Foreskin keratinocyte (primary cell): ENCODE measurements at places on chromosomes 6 and 20. TPM values are rescaled to one million over a fixed set of nuclear protein-coding genes. Genes with fewer than 3 reads are reported as not detected.

DNA sequence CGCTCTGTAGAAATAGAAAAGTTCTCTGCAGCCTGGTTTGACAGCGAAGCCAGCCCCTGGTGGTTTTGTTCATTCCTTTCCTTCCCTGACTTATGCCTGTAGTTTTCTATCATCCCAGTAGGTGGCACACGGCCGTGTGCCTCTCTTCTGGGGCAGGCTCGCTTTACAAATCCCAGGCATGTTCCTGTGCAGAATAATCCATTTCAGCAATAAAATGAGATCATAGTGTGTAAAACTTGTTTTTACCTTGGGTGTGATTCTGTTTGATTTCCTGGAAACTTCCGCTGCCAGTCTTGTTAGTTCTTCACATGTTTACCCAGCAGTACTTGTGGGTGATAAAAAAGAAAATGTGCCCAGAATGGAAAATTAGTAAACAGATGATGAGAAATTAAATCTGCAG is 7.4 kb upstream of the INSM1 start:
- DNase-seq, result peak; percentile 32

DNA sequence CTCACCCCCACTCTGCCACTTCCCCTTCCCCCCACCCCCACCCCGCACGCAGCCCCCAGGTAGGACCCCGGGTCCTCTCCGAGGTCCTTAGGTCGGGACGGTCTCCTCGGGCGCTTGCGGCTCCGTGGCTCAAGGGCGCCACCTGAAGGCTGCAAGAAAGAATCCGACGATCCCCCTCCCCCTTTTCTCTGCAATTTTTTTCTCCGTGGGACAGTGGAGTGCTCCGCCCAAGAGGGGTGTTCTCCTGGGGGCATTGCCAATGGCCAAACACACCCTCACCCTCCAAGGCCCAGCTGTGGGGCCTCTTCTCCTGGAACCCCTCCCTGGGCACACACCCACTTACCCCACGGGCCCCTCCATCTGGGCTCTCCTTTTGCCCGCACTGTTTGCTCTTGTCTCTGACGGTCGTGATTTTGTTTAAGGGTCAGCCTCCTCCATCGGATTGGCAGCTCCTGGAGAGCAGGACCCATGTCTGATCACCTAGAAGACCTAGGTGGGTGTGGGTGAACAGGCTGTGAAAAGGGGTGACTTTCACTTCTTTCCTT is 1.1 kb upstream of the TMEM74B start:
- no peak for DNase-seq

DNA sequence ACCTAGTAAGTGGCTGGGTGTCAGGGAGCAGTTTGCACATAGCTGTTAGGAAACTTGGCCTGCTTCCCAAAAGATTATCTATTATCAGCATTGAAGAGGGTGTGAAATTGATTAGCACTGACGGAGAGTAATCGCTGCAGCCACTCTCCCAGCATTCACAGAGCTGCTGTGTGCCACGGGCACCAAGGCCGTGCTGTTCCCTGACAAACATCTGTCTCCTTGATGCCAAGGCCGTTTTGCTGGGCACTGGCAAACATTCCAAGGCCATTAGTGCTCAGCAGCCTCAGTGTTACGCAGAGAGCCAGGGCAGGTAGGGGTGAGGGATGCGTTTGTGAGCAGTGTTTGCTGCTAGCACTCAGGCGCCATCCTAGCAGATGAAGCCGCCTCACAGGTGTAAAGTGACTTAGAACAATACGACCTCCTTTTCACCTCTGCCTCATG is 57.7 kb upstream of the VSTM2L start:
- no peak for DNase-seq

DNA sequence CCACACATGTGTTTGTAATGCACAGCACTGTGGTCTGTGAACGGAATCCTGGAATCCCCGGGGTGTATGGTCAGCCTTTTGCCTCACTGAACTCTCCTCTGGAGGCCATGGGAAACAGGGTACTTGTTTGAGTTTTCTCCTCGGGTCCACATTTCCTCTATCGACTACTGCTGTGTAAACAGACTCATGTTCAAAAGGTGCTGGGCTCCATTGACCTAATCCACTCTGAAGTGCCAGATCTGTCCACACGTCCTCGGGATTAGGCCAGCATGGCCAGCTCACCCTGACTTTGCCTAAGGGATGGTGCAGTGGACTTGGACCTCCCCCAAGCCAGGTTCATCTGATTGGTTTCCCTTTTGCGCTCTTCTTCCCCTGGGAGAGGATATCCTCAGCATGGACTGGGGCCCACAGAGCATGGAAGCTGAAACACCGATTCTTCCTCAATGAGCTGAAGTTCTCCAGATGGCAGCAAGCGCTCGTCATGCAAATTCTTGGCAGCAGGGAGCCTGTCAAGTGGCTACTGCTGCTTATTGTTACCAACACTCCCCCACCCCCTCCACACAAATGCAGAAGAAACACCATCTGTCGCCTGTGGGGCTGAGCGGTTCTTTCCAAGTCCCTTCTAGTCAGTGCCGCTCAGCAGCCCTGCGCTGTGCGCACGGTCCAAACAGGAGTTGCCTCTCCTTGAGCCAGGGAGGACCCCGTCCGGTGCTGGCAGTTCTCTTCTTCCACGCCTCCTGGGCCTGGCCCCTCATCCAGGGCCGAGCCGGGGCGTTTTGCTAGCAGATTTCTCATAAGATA is 292.6 kb upstream of the MARCKS start:
- DNase-seq, result no peak

DNA sequence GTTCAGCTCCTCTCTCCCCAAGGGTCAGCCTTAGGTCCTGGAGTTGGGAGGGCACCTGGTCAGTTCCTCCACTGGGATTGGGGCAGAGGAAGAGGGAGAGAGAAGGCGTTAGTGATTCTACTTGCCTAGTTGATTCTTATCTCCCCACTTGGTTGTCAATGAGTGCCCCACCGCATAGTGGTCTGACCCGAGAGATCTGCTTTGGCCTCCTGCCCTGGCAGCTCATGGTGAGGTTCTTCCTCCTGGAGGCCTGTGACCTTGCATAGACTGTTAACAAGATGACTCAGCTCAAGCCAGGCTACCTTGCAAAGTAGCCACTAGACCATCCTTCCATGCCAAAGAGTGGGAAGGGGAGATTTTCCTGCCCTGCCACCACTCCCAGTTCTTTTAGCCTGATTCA is 160.6 kb downstream of the TMEM200A start:
- no peak for DNase-seq

DNA sequence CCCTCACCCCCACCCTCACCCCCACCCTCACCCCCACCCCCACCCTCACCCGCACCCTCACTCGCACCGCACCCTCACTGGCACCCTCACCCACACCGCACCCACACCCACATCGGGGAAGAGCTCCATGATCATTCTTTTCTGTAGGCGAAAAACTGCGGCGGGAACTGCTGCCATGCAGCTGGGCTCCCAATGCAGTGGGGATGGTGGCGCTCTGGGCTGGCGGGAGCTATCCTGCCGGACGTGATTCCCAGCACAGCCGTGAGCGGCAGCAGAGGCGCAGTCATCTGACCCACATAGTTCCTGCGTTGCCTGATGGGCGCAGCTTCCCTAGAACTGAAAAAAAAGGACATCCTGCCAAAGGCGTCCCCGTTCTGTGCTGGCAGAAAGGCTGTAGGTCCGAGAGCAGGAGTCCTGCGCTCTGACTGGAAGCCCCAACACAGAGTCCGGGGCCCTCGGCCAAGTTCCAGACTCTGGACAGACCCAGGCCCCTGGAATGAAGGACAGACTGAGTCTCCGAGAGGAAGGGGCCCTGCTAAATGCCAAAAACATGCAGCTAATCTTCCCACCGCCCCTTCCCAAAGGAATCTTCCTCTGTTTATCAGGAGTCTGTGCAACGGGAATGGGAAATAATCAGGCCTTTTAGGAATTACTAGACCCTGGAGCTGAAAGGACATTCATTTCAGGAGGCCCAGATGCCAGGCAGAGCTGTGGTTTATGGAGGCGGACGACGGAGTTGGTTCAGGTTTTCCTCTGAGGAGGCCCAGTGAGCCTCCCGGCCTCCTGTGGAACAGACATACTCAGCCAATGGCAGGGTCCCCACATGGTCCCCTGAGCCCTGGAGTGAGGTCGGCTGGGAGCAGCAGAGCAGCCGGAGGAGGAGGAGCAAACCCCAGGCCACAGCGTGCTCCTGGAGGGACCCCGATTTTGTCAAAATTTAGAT is 14.1 kb upstream of the TCFL5 start:
- DNase-seq, result peak; percentile 23

DNA sequence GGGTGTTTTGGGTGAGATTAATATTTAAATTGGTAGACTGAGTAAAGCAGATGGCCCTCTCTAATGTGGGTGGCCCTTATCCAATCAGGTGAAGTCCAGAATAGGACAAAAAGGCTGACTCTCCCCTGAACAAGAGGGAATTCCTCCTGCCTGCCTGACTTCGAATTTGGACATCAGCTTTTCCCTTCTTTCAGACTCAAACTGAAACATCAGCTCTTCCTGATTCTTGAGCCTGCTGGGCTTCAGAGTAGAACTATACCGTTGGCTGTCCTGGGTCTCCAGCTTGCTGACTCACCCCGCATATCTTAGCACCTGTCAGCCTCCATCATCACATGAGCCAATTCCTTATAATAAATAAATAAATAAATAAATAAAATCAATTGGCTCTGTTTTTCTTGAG is 15.0 kb upstream of the TGM6 start:
- no peak for DNase-seq

GRCh38 chr6:166318227-166318626 is 10.0 kb upstream of the PRR18 start:
- DNase-seq, result no peak

DNA sequence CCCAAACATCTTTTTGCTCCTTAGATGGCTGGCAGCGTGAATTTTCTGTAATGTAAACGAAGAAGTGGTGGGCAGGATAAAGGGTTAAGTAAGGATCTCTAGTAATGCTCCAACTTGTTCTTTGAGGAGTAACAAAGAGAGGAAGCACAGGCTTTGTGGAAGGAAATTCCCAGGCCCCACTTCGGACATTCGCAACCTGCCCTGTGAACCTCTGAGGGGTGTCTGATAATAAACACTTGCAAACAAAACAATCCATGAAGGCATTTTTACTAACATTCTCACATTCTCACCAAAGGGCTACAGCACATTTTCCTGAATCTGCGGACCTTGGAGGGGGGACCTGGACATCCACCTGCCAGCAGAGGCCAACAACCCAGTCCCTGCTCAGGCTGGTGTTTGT is 25.8 kb upstream of the ADGRF5 start:
- no peak for DNase-seq

The CYP24A1 gene
- total RNA-seq, result 1.4 and 2.3 TPM in 2 replicates

The ZNF391 gene
- total RNA-seq, result 3.5 and 3.8 TPM in 2 replicates

The TGM2 gene
- total RNA-seq, result 17.4 and 41.2 TPM in 2 replicates

The OR2B3 gene
- not detected in 2 replicates for total RNA-seq

The FOXC1 gene
- total RNA-seq, result 3.5 and 5.0 TPM in 2 replicates

The NANP gene
- 10.2 and 10.3 TPM in 2 replicates for total RNA-seq

The AIF1 gene
- not detected in 2 replicates for total RNA-seq

The GSTA2 gene
- not detected in 2 replicates for total RNA-seq

The SNAP91 gene
- not detected in 2 replicates for total RNA-seq

The PTCHD4 gene
- total RNA-seq, result 0.20 and 0.25 TPM in 2 replicates
